ENCODE measurements at places on chromosomes 7 and 10.

DNA sequence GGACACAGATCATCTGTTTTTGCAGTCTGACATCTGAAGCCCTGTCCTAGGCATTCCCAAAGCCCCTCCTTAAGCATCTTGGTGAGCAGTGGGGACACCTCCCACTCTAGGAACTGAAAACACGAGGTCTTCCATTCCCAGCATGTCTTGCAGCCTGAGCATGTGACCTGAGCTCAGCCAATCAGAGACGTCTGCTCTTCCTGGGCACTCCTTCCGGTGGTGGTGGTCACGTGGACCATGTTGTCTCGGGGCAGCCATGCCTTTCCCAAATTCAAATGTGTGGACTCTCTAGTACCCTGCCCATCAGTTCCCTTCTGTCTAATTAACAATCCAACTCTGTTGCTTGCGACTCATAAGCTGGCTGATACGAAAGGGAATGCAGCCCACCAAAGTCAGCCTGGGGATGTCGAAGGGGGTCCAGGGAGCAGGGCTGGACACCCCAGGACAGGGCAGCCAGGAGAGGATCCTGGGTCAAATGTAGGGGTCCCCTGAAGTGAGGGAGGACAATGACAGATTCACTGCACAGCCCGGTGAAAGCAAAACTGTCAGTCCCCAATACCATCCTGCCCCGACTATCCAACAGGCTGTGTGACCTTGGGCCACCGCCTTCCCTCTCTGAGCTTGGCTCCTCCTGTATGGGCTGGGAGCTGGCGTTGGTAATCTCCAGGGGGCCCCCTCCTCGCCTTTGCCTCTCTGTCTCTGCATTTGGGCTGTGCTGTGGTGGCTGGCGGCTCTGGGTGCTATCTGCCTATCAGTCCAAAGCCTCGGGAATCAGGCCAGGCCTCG lies 57.4 kb upstream of the BAIAP2L1 start:
- DNase-seq, result no peak

DNA sequence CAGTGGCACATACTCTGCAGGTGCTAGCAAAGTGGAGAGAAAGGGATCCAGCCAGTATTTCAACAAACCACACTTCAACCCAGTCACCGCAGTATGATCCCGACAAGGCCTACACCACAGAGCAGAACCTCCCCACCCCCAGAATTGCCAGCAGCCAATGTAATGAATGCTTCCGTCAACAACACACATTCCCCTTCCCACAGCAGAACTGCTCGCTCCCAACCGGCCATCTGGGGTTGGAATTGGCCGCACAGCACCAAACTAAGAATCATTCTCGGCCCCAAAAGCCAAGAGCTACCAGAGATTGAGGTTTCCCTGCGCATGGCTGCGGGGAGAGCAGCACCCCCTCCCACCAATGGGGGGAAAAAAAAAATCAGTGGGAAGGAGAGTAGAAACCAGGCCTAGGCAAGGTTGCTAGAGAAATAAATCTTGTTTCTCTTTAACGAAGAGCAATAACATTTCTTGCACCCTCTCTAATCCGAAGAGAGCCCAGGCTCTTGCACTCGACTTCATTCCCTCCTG lies 1.1 kb downstream of the WASL start:
- DNase-seq, result no peak

GRCh38 chr7:17564678-17565212 lies 266.3 kb downstream of the AHR start:
- no peak for DNase-seq

DNA sequence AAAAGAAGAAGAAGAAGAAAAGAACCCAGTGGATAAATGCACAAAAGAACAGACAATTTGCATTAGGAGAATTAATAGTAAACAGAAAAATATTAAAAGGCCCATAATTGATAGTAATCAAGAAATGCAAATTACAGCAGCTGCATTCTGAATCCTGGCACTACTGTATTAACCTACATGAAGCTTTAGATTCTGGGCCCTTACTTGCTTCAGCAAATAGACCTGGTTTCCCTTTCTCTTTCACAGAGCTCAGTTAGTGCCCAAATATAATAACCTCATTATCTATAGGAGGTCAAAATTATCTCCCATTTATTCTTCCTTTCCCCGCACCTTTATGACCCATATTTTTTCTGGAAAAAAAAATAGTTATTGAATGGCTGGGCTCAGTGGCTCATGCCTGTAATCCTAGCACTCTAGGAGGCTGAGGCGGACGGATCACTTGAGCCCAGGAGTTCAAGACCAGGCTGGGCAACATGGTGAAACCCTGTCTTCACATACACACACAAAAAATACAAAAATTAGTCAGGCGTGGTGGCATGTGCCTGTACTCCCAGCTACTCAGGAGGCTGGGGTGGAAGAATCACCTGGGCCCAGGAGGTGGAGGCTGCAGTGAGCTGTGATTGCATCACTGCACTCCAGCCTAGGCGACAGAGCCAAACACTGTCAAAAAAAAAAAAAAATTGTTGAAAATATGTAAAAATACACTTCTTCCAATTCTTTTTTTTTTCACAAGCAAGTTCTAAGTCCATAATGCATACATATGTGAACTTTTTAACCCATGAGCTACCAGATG lies 36.0 kb upstream of the PIK3AP1 start:
- no peak for DNase-seq

- DNase-seq, result no peak
Observed at GRCh38 chr7:15682111-15682510, 4.4 kb downstream of the MEOX2 start.

- no peak for DNase-seq
Observed at GRCh38 chr10:12512332-12513002, 163.1 kb downstream of the CAMK1D start.

DNA sequence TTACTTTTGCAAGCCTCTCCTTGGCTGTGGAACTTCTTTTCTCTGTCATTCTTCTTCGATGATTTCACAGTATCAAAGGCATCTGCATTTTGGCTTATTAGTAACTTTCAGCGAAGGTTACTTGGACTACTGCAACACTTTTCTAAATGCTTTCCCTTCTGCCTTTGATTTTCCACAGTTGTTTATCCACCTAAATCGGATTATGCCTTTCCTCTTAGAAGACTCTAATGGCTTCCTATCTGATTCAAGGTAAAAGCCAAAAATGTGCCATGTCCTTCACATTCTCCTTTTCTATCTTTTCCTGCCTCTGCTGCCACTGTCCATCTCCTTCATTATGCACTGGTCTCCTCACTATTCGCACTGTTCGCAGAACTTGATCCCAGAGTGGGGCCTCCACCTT lies 1606.3 kb upstream of the LRRTM3 start:
- no peak for DNase-seq

DNA sequence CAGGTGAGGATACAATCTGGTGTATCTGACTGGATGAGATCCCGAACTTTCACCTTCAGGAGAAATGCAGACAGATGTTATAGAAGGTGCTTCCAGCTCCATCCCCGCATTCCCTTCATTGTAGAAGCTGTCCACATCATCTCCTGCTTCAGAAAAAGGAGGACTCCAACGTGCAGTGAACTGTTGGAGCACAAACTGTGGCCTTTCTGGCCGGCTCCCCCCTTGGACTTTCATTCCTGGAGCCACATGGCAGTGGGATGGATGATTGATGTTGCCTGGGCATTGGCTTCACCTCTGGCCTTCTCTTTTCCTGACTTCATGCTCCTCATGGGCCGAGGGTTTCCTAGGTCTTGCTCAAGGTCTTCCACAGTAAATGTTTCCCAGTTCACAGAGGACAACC lies 29.6 kb upstream of the ZNF273 start:
- no peak for DNase-seq

- DNase-seq, result no peak
Observed at GRCh38 chr7:2728316-2729030, 40.5 kb downstream of the AMZ1 start.

- DNase-seq, result no peak
Observed at GRCh38 chr10:72063703-72064391, 24.5 kb downstream of the SPOCK2 start.

DNA sequence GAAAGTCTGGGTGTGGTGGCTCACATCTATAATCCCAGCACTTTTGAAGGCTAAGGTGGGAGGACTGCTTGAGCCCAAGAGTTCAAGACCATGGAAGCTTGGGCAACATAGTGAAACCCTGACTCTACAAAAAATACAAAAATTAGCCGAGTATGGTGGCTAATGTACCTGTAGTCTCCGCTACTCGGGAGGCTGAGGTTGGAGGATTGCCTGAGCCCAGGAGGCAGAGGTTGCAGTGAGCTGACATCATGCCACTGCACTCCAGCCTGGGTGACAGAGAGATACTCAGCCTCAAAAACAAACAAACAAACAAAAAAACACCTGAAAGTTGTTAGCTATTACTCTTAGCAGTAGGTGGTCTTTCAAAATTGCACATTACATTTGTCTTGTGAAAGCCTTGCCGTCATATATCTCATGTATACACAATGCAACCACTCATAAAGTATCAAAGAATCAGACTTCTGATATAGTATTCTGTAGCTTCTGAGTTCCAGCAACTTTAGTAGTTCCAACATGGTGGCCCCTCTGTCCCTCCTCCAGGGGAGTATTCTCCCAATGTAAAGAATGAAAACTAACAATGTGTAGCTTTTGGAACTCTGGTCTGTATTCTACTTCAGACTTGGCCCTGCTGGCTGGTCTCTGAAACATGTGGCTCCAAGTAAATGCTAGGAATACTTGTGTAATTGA lies 101.5 kb downstream of the ZNF92 start:
- DNase-seq, result no peak

DNA sequence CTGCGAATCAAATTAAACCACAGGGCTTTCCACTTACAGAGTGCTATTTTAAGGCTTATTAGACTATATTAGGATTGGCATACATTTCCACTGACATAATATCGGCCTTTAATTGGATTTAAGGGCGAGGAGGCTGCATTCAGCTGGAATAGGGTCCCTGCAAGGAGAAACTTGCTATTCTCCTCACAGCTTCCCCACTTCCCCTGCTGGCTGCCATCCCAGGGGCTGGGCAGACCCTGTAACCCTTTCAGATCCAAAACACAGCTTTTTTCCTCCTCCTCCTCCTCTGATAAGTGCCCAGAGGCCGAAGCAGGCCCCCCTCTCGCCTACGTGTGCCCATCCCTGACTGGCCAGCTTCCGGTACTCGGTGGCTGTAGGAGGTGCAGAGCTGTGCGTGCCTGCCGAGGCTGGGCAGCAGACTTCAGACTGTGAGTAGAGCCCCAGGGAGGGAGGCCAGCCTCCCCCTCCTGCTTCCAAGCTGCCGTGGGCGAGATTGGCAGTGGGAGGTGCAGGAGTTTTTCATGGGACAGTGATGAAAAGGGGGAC lies 224.2 kb downstream of the PLXNA4 start:
- DNase-seq, result no peak

- DNase-seq, result no peak
Observed at GRCh38 chr7:146411975-146412374, 295.4 kb downstream of the CNTNAP2 start.

DNA sequence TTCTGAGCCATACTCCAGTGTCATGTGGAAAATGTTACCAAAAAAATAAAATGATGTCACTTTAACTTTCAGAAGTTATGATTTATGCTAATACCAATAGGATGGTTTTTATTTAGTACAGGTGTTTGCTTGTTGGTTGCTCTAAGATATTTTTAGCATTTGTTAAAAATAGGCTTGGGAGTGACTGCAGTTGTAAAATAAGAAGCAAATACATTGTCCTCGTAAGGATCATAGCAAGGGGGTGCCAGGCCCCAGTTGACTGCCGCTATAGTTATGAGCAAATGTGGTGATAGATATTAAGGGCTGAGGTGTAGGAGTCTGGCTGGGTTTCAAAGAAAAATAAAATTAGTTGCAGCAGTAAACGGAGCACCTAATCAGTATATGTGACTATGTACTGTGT lies 354.4 kb upstream of the BMPER start:
- DNase-seq, result no peak

DNA sequence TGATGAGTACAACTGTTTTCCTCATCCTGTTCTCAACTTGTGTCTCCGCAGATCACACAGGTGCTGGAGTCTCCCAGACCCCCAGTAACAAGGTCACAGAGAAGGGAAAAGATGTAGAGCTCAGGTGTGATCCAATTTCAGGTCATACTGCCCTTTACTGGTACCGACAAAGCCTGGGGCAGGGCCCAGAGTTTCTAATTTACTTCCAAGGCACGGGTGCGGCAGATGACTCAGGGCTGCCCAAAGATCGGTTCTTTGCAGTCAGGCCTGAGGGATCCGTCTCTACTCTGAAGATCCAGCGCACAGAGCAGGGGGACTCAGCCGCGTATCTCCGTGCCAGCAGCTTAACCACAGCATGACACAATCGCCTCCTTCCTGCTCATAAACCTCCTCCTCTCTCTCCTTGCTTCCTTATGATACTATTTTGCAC lies 126.7 kb upstream of the PRSS58 start:
- DNase-seq, result no peak

DNA sequence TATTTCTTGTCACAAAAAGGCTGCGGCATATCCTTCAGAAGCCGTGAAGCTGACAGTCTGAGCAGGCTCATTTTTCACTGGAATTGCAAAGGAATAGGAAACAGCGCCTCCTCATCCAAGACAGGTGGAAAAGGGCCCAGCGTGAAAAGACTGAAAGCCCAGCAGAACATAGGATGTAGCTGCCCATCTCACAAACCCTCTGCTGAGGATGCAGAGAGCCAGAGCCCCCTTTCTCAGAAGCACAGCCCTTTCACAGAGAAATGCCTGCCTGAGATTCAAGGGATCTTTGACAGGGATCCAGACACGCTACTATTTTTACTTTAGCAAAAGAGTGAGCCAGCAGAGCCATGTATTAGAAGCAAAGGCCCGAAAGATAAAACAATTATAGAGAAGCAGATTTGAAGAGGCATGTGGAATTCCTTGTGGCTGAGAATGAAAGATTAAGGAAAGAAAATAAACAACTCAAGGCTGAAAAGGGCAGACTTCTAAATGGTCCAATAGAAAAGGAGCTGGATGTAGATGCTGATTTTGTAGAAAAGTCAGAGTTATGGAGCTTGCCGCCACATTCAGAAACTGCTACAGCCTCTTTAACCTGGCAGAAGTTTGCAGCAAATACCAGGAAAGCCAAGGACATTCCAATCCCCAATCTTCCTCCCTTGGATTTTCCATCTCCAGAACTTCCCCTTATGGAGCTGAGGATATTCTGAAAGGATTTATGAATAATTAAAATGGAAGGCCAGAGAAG lies 36.9 kb downstream of the GDI2 start:
- no peak for DNase-seq

DNA sequence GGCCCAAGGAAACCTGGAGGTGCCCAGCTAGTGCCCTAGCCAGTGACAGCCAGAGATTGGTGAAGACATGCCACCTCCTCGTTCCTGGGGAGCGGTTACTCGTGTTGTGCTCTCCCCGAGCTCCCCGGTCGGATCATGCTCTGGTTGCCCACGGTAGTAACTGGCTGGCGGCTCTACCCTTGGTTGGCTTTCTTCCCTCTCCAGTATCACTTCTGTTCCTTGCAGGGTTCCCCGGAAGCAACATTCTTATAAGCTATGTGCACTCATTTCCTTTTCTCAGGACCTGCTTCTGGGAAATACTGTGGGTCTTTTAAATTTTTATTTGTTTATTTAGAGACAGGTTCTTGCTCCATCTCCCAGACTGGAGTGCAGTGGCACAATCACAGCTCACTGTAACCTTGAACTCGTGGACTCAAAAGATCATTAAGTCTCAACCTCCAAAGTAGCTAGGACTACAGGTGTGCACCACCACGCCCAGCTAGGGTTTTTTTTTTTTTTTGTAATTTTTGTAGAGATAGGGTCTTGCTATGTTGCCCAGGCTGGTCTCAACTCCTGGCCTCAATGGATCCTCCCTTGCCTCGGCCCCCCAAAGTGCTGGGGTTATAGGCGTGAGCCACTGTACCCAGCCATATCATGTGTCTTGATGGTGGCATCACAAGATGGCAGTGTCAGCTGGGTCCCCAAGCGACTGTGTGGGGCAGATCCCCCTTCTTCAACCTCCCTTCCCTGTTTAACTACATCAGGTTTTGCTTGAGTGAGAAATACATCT lies 6.9 kb upstream of the CALHM1 start:
- no peak for DNase-seq

GRCh38 chr7:38461887-38462286 lies 169.3 kb downstream of the AMPH start:
- no peak for DNase-seq

All from cerebellar nuclear complex (tissue), 1 donor.